Brain microvascular endothelial cell (primary cell): ENCODE measurements at places on chromosomes 5 and 9.

GRCh38 chr9:35051069-35051967 lies 21.1 kb downstream of the VCP start:
- DNase-seq = peak; percentile 33

GRCh38 chr5:146646441-146646840 lies 130.5 kb upstream of the GPR151 start:
- DNase-seq = no peak

DNA sequence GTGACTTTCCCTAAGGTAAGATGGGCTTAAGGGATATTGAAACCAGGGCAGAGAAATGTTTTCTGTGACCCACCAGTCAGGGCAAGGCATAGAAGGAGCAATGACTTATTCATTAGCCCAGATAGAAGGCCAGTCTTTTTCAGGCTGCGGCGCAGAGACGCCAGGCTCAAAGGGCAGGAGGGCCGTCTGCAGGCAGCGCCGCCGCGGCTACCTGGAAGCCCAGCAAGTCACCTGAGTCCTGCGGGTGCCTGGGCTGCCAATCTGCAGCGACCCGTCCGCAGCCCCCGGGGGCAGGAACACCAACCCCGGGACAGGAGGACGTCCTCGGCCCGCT lies 322 bp upstream of the SH3GL2 start:
- no peak for DNase-seq

- no peak for DNase-seq
These were observed 37.3 kb upstream of the KCNIP1 start for GRCh38 chr5:170466553-170466952.

DNA sequence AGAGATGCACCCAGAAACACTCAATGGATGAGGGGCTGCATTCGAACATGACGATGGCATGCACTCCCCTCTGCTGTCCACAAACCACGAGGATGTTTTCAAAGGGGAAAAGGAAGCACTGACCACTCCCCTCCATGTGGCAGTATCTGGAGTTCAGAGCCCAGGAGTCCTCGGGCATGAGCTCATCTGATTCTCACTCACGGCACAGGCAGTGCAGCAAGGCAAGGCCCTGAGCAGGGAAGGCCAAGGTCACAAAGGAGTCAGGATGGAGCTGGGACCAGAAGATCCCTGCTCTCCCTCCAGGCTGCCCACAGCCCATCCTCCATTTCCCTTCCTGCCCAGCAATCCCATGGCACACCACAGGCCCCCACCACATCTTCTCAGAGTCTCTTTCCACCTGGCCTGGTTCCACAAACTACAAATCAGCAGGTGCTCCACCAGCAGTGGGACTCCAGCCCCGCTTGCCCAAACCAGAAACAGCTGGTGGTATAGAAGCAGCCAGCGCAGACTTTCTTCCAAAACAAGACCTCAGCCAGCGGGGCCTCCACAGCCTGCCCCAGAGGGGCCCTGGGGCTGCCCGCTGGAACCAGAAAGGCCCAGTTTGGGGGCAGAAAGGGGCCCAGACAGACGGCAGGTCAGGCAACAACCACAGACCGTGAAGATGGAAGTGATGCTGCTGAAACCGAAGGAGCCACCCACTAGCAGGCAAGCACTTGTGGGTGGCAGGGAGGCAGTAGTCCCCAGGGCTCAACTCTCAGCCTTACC lies 12.2 kb downstream of the TNIP1 start:
- DNase-seq = no peak

GRCh38 chr9:118326326-118326725 lies 622.1 kb downstream of the TLR4 start:
- DNase-seq = no peak
